Activated naive CD8-positive, alpha-beta T cell treated with anti-CD3 and anti-CD28 coated beads for 36 hours (primary cell): ENCODE measurements at places on chromosomes 7 and 10.

- no peak for DNase-seq
These were observed 69.7 kb upstream of the FZD8 start for GRCh38 chr10:35711615-35712411.

DNA sequence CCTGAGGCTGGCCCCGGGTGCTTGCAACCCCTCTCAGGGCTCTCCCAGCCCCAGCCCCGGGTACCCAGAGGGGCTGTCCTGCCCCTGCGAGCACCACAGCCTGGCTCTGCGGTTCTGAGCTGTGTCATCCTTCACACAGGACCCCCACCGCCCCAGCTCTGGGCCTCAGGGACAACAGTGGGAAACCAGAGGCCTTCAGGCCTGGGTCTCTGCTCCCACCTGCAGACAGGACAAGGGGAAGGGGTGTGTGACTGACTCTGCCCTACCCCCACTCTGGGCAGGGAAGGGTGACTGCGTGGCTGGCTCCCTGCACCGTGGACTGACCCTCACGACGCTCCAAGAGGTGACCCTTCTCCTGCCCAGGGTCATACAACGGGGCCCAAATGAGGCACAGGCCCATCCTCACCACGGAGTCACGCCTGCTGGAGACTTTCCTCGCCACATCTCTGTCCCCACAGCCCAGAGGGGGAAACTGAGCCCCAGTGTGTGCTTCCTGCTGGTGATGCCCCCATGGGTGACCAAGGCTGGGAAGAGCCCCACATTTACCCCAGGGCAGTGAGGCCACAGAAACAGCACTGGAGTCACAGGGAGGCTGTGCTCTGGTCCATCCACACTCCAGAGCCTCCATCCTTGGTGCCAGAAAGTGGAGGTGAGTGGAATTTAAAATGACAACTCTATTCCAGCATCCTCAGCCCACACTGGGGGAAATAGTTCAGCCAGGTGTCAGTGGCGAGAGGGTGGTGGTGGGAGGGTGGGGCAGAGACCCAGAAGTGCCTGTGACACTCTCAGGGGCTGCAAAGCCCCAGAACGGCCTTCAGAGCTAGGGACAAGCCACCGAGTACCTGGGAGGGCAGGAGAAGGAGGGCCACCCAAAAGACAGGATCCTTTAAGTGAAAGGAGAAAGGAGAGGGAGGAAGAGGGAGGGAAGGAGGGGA, 13.6 kb downstream of the CAMK2B start:
- no peak for DNase-seq

DNA sequence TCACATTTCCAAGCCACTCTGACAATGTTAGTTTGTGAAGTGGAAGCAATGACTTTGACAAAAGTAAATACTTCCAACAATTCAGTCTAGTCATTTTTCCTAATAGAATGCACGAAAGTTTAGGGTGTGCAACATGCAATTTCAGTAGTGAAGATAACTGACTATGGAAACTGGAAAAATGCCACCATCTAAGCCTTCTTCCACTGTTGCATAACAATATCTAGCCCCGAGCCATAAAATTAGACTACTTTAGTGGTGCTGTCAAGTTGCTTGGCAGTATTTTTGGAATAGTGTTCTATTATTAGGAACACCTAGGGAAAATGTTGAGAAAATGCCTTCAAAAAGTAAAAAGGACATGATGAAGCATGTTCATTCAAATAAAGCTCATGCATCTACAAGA, 17.9 kb downstream of the SEMA3A start:
- DNase-seq, result no peak

GRCh38 chr7:136039577-136040345, 62.6 kb upstream of the MTPN start:
- no peak for DNase-seq

GRCh38 chr10:103885617-103886016, 30.2 kb upstream of the SH3PXD2A start:
- no peak for DNase-seq
